Retinal pigment epithelial cell (primary cell): ENCODE measurements at places on chromosomes 12 and 14.

GRCh38 chr12:2212971-2213869, 160.4 kb downstream of the CACNA1C start:
- DNase-seq, result no peak

- DNase-seq, result no peak
These were observed 18.7 kb downstream of the PKP2 start for GRCh38 chr12:32877601-32878459.

- no peak for DNase-seq
These were observed 12.7 kb downstream of the FOS start for GRCh38 chr14:75291331-75291730.

GRCh38 chr12:126480451-126480850, 1415.2 kb downstream of the AACS start:
- no peak for DNase-seq

- peak; percentile 79 for DNase-seq
These were observed 50.1 kb downstream of the CCDC88C start for GRCh38 chr14:91367173-91368171.

GRCh38 chr12:2332236-2332635, 279.4 kb downstream of the CACNA1C start:
- DNase-seq, result no peak
